ENCODE measurements at places on chromosomes 12 and 14.

GRCh38 chr14:91249841-91250616 lies 5.5 kb upstream of the GPR68 start:
- DNase-seq: no peak

- DNase-seq: no peak
Observed at GRCh38 chr12:86572455-86572854, 316.3 kb upstream of the MGAT4C start.

GRCh38 chr12:45269412-45269751 lies 53.5 kb downstream of the ANO6 start:
- no peak for DNase-seq

DNA sequence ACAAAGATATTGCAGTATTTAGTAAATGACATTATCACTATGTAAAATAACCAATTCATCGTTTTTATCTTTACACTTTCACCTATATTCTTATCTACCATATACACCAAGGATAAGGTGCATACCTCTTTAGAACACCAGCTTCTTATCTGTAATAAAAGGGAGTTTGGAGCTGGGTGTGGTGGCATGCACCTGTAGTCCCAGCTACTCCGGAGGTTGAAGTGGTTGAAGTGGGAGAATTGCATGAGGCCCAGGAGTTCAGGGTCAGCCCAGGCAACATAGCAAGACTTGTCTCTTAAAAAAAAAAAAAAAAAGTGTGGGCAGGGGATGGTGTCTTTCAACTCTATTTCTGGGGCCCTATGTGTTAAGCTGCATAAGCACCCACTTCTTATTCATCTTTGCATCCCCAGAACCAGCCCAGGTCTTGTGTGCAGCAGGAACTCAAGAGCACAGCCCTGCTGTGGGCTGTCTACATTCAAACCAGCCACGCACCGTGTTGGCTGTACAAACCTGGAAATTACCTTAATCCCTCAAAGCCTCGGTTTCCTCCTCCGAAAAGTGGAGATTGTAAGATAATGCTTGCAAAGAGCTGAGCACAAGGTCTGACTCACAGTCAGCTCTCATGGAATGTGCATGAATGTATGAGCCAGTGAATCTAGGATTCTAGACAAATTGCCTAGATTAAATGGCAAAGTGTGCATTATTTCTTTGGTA lies 256.6 kb upstream of the FOXN3 start:
- no peak for DNase-seq

DNA sequence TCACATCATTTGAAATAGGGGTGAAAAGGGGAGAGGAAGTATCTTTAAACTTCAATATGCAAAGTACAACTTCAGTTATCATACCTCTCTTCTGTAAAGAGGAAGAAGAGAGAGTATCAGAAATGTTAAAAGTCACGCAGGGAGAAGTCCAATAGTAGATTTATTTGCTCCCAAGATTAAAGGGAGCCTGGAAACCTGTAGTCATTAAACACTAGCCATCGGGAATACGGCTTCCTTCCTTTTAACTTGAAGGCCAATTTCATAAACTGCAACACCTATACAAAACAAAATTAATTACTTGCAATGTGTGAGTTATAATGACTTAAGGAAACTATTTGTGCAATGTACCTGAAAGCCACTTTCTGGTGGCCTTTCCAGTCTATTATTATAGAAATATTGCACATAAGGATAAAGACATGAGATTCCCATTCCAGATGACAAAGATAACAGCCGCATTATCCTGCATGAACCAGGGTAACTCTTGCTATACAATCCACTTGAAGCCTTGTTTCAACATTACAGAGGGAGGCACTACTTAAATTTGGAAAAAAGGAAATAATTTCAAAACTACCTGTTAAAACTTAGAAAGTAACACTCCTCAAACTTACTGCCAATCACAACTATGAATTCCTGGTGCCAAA lies 4.6 kb downstream of the BTG1 start:
- no peak for DNase-seq

DNA sequence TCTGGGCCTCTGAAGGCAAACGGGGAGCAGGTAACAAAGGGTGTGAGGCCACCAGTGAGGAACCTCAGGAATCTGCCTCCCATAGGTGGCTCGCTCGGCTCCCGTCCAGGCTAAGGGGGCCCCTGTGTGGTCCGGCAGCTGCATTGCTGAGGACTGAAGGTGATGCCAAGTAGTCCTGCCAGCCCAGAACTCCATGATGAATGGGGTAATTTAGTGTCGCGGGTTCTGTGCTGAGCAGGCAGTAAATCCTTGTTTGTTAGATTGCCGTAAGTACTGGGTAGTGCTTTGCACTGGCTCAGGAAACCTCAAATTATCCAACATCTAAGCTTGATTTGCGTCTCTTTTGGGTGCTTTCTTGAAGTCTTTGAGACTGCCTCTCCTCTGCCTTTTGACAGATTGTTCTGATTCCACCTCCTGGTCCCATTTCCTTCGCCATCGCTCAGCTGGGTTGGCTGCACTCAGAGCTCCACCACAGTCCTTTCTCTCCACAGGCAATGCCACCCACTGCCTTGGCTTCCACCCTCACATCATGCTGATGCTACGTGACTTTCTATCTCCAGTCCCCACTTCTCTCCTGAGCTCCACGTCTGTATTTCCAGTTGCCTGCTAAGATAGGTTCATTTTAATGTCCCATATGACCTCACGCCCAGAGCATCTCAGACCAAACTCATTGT lies 392.0 kb downstream of the FUT8 start:
- DNase-seq: no peak

- no peak for DNase-seq
Observed at GRCh38 chr12:93748672-93749383, 71.7 kb downstream of the CRADD start.

DNA sequence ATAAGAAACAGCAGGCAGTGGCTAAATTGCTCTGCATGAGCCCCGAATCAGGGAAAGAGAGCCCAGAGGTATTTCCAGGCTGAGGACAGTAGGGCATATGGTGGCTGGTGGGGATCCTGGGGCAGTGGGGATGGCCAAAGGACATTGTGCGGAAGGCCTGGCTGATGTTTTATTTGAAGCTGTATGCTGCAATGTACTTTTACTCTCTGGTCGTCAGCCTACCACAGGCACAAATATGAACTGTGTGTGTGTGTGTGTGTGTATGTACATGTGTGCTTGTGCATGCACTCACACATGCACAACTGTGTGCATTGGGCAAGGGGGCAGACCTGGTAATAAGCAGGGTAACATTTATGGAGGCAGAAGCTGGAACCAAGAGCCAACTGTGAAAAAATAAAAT lies 74.7 kb upstream of the GZMB start:
- DNase-seq: no peak

DNA sequence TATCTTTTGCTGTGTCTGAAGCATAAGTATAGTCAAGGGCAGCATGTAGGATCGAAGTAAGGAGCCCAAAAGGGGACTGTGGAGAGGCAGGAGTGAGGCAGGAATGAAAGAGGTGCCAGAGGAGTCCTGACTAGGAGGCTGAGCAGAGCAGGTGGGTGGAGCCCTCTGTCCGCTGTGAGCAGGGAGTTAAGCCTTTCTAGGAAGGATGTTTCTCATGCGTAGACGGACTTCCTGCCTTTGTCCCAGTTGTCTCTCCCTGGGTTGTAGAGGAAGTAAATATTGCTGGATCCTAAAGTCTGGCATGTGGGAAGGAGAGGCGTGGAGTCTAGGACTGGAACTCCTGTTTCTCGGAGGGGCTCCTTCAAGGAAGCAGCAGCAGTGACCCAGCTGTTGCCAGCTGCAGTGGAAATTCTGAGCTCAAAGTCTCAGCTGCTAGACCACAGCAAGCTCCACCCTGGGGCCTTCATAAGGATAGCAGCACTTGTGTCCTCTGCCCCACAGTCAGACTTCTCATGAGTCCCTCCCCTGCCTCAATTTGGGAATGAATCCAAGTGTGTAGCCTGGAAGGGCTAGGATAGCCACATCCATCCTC lies 44.0 kb downstream of the RBMS2 start:
- no peak for DNase-seq

GRCh38 chr14:38409071-38409705 lies 153.3 kb upstream of the CLEC14A start:
- no peak for DNase-seq

DNA sequence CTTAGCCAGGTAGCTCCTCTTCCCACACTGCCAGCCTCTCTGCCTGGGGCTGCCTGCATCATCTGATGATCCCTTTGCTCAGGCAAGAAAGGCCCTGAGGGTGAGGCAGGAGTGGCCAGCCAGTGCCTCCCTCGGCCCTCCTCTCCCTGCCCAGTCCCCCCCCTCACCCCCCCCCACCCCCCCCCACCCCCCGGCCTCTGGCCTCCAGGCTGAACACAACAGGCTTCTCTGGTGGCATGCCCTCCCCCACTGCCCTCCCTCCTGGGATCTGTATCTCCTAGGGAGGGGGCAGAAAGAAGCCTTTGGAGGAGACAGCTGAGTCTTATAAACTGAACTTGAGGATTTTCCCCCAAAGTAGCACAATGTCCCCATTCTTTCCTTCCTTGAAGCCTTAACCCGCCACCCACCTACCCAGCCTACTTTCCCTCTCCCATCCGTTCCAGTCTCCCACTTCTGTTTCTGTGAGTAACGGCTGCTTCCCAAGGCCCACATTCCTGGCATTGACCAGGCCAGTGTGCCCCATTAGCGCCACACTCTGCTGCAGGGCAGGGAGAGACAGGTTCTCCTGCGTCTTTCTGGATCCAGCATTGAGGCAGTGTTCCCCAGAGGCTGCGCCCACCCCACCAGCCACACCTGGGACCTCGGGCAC lies 82.1 kb downstream of the B4GALNT3 start:
- DNase-seq: no peak

- no peak for DNase-seq
Observed at GRCh38 chr14:68394118-68394763, 398.6 kb downstream of the ZFP36L1 start.

GRCh38 chr12:124869059-124869665 lies 5.5 kb upstream of the SCARB1 start:
- no peak for DNase-seq

- no peak for DNase-seq
Observed at GRCh38 chr14:98897605-98898309, 374.2 kb downstream of the BCL11B start.

GRCh38 chr14:24055971-24056799 lies 4.4 kb downstream of the CARMIL3 start:
- DNase-seq: no peak

DNA sequence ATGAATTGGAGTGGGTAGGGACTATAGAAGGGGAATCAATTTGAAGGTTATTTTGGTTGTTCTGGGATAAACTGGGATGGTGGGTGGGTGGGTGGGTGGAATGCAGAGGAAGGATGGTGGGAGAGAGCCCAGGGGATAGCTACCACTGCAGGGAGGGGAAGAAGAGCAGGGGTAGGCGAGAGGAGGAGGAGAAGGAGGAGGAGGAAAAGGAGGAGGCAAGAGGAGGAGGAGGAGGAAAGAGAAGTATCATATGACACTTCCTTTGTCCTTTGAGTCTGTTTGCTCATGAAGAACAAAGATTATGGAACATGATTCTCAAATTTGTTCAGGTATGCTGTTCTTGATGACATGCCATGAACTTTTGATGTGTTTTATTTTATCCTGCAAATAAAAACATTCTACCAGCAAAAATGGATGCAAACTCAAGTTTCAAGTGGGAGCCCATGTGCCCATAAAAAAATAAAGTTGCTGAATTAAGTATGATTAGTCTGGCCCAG lies 4.1 kb upstream of the BEST3 start:
- no peak for DNase-seq

DNA sequence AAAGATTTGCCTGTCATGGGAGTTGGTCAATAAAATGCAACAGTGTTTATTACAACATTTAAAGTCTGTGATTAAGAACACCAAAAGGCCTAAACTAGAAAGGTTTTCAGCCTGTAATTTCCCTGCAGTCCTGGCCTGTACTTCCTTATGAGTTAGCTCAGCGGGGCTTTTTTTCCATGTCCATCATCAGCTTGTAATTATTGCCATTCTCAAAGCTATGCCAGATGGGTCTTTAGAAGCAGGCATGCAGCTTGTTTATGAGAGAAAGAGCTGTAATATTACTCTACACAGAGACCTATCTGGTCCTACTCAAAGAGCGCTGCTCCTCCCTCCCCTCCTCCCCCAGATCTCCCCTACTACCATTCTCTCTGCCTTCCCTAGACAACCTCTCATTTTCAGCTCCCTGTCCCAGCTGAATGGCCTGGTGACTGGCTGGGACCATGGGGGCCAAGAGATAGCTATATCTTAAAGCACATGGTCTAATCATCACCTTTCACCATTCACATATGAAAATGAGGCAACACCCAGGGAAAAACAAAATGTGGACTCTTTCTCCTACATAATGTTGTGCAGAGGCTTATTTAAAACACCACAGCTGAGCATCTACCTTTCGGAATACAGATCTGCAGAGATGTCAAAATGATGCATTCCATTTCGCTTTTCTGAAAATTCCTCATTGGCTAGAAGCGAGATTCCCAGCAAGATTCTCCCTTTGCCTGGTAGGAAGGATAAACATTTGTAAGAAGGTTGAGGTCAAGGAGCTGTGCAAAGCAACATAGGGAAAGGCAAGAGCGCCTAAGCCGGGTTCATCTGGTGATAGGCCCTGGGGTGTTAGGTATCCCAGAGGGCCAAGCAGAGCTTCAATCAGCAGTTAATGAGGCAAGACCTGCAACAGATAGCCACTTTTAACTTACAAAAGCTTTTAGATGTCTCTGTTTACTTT lies 209.7 kb upstream of the CDKN3 start:
- DNase-seq: no peak

GRCh38 chr14:102052522-102052921 lies 34.3 kb downstream of the HSP90AA1 start:
- DNase-seq: no peak

- DNase-seq: no peak
Observed at GRCh38 chr12:32515137-32515873, 115.9 kb downstream of the FGD4 start.

- no peak for DNase-seq
Observed at GRCh38 chr12:75714462-75715322, 203.3 kb upstream of the KRR1 start.

DNA sequence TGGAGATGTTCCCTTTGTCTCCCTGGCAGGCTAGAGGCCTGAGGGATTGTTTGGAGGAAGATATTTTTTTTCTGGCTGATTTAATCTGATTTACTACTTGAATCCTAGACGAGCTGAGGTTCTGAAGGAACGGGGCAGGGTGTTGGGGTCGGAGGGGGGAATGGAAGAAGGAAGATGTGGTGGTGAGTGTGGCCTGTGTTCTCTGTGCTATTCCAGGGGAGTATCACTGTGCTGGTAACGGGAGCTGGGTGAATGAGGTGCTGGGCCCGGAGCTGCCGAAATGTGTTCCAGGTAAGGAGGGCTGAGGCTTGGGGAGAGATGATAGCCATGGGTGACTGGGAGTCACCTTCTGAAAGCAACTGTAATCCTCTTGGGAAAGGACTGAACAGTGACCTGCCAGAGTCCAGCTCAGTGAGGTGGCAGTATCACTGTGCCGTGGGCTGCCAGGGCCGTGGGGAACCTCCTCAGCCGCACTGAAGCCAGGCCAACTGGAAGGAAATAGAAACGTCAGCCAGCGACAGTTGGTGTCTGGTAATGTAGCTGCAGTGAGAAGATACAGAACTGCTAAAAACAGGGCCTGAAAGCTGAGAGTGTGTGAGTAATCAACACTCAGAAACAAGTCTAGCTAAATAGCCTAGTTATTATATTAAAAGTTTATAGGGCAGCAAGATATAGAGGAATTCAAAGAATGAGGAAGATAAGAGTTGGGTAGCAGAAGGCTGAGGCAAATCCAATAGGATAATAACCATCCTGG lies 7.9 kb downstream of the C1S start:
- no peak for DNase-seq

- no peak for DNase-seq
Observed at GRCh38 chr14:75132382-75133086, 5.7 kb upstream of the NEK9 start.

All from stimulated activated CD8-positive, alpha-beta memory T cell treated with anti-CD3 and anti-CD28 coated beads, Interleukin-4, amount 100 ng/mL, for 24 hours (primary cell).